ENCODE measurements at places on chromosomes 11 and 22.

- no peak for DNase-seq
These were observed 36.7 kb downstream of the PPFIA1 start for GRCh38 chr11:70307176-70307575.

DNA sequence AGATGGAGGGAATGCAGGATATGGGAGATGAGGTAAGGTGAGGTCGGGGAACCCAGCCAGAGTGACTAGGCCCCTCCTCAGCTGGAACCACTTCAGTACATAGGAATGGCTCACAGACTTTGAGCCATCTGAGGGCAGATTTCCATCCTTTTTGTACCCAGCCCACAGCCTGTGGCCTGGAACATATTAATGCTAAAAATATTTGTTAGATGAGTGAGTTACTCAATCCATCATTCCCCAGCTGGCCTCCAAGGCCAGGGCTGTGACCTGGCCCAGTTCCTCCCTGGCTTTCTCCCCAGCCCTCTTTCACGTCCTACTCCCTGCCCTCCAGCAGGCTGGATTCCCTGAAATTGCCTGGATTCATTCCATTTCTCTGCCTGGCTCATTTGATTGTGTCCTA, 57.2 kb upstream of the PRDM11 start:
- no peak for DNase-seq

DNA sequence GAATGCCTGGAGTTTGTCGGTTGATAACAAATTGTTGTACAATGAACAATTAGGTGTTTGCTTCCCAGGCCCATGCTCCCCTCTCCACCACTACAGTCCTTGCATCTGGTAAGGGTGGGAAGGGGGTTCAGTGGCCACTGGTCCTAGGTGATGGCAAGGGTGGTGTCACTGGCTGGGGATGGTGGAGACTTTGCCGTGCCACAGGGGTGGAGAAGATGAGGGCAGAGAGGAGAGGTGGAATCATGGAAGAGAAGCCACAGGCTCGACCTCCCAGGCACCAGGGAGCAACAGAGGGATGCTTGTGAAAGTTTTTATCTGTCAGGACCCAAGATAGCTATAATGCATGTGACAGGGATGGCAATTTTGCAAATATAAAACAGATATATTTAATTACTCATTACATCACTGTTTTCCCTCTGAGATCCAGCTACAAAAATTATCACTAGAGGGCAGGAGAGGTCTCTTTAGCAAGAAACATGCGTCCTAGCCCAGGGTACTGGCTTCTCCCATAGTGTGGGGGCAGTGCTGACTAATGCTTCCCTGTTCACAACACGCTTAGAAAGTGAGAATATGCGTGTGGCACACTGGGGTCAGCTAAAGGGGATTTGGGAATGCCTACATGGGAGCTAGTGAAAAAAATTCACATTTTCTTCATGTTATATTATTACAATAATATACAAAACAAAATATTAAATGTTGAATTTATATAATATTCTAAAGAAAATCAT, 49.0 kb upstream of the AMPD3 start:
- DNase-seq, result no peak

GRCh38 chr11:108483163-108483562, 15.0 kb downstream of the POGLUT3 start:
- DNase-seq, result no peak

DNA sequence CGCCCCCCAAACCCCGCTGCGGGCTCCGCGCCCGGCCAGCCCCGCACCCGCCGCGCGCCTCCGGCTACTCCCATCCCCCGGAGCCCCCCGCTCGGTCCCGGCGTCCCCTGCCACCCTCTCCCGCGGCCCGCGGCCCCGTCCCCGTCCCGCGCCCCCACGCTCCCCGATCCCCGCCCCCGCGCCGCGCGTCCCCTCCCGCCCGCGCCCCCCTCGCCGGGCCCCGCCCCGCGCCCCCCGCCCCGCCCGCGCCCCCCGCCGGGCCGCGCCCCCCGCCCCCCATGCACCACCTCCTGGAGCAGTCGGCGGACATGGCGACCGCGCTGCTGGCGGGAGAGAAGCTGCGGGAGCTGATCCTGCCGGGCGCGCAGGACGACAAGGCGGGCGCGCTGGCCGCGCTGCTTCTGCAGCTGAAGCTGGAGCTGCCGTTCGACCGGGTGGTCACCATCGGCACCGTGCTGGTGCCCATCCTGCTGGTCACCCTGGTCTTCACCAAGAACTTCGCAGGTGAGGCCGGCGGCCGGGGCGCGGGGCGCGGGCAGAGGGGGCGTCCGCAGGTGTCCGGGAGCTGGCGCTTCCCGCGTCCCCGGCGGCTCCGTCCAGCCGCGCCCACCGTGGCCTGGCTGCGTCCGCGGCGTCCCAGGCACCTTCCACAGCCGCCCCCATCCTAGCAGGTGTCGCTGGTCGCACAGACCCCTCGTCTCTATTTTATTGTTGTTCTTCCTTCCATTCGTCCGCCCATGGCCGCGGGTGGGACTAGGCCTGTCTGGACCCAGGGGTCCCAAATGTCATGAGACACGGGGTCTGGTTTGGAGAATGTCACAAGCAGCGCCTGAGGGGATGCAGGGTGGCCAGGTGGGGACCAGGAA, at the start of gene PANX2:
TSS of gene PANX2 (plus strand) at position 279 of the 866 bp plus-strand sequence. CDS start at position 279, 0 bp downstream.
- DNase-seq, result no peak

GRCh38 chr11:28596816-28597215, 488.6 kb downstream of the METTL15 start:
- DNase-seq, result no peak

DNA sequence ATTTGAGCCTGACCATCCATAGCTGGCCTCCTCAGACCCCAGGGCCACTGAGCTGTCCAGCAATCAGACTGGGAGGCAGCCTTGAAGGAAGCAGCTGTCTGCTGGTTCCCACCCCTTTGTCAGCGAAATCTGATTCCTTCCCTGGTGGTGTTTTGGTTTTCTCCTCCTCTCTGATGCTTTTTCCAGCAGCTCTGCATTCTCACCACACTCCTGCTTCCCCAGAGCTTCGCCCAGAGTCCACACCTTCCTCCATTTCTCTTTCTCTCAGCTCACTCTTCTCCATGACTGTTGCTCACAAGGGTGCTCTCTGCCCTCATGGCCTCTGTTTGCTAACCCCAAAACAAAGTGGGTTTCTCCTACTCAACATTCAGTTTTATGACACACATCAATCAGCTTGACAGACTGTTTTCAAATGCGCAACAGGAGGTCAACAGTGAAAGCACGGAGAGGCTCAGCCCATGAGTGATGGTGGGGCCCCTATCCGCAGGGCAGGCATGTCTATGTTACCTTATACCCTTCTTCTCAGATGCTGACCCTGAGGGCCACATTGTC, 130.6 kb upstream of the MTNR1B start:
- DNase-seq, result no peak

- no peak for DNase-seq
These were observed 114.4 kb upstream of the API5 start for GRCh38 chr11:43197379-43197778.

DNA sequence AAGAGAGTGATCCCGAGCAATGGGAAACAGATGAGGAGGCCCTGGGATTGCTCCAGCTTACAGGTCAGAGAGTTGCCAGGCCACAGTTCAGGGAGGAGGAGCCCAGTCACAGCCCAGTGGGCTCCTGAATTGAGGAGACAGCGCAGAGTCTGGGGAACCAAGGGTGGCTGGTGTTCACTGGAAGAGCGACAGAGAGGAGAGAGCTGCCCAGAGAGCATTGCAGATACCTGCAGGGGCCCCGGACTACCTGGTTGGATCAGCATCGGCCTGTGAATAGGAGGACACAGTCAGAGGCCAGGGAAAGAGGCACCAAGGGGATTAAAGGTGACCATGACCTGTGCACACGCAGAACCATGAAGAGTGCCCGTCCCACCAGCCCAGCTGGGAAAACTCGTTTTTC, 648.6 kb downstream of the TBC1D22A start:
- DNase-seq, result no peak

DNA sequence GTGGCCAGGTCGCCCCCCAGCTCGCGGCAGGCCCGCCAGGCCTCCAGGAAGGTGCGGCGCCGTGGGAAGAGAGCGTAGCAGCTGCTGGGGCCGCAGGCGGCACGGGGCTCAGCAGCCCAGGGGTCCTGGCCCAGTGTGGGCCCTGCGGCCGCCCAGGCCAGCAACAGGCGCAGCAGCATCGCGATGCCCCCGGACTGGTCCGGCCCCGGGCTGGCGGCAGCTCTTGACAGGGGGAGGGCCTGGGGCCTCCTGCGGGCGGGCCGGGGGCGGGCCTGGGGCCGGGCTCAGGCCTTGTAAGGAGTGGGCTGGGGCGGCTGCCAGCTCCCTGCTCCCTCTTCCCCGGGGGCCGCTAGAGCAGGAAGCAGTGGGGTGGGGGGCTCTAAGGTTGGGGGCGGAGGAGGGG, at the start of gene CD248:
TSS of gene CD248 (minus strand) at position 196 of the 403 bp plus-strand sequence. CDS start at position 179, 17 bp downstream.
- no peak for DNase-seq

All from C1 segment of cervical spinal cord (tissue), 14 donors.